ENCODE measurements at places on chromosomes 2 and 18.
A peak's percentile ranks its signal among the peaks of the same experiment; 100 is the strongest.

GRCh38 chr2:10058251-10059015 lies 15.1 kb downstream of the KLF11 start:
- no peak for DNase-seq

- DNase-seq: peak; percentile 42
These were observed 40.0 kb downstream of the DNMT3A start for GRCh38 chr2:25301453-25302352.

GRCh38 chr2:158890296-158890905 lies 78.0 kb upstream of the TANC1 start:
- DNase-seq: no peak

GRCh38 chr2:229640636-229641035 lies 73.7 kb downstream of the DNER start:
- DNase-seq: no peak

DNA sequence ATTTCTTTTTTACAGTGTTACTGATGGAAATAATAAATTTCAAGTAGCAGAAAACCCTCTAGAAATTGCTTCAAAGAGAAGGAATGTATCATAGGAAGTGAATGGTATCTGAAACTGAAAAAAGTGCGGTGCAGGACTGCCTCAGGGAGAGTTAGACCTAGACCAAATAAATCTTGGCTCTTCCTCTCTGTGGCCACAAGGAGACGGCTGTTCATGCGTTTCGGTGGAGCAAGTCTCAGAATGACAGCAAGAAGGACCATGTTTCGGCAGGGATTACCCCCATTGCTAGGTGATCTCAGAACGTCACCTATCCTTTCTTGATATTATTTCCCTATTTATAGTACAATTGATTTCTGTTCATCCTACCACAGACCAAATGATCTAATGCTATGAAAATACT lies 522.3 kb downstream of the SOX11 start:
- no peak for DNase-seq

DNA sequence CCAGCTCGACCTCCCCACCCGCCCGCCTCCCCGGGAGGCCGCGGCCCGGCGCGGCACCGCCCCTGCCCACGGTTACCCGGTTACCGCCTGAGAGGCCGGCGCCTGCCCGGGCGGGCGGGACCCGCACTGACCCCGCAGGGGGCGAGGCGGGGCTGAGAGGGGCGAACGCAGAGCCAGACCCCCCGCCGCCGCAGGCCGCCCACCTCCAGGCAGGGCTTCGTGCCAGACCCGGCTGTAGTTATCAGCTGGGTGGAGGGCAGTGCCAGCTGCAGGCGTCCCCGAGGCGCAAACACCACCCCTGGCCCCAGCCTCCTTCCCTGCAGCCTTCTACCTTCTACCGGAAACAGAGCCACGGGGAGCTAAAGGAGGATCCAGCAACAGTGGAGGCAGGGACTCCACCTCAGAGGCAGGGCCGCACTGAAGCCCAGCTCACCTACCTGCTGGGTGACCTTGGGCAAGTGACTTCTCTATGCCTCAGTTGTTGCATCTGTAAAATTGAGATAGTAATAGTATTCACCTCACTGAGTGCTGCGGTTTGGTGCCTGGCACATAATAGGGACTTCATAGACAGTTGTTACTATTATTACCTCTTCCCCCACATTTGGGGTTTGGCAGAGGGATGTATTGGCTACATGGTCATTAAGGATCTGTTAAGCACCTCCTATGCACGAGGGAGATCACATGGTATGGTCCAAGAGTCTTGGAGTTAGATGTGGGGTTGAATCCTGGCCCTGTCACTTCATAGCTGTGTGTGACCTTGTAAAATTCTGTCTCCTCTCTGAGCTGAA lies 231.6 kb upstream of the SMAD2 start:
- DNase-seq: peak; percentile 32

GRCh38 chr2:84170979-84171378 lies 288.1 kb downstream of the SUCLG1 start:
- DNase-seq: no peak
